ENCODE measurements at places on chromosomes 3 and 15. TPM values are rescaled to one million over a fixed set of nuclear protein-coding genes. Genes with fewer than 3 reads are reported as not detected.

Gene TMEM207
- not detected for total RNA-seq

Gene LRTM1
- not detected for total RNA-seq

Gene FAM81A
- not detected for total RNA-seq

Gene ACAD11
- 12.4 TPM for total RNA-seq

Gene MKRN3
- 0.29 TPM for total RNA-seq

Gene TGFBR2
- 38.3 TPM for total RNA-seq

- H3K27ac ChIP-seq = no peak overlapping the region
- H3K27me3 ChIP-seq = no peaks in the 10 kb centered on the region
- no peak overlapping the region for H3K4me3 ChIP-seq
- no peaks in the 10 kb centered on the region for H3K36me3 ChIP-seq
Observed at GRCh38 chr15:76996526-76997401, 1.8 kb downstream of the PSTPIP1 start.

- no peak overlapping the region for H3K4me3 ChIP-seq
- DNase-seq = no peak
- H3K4me1 ChIP-seq = no peaks in the 10 kb centered on the region
- H3K36me3 ChIP-seq = no peaks in the 10 kb centered on the region
- no peaks in the 10 kb centered on the region for H3K27me3 ChIP-seq
- no peak overlapping the region for H3K27ac ChIP-seq
Observed at GRCh38 chr3:162884373-162884772, 1387.8 kb downstream of the OTOL1 start.

DNA sequence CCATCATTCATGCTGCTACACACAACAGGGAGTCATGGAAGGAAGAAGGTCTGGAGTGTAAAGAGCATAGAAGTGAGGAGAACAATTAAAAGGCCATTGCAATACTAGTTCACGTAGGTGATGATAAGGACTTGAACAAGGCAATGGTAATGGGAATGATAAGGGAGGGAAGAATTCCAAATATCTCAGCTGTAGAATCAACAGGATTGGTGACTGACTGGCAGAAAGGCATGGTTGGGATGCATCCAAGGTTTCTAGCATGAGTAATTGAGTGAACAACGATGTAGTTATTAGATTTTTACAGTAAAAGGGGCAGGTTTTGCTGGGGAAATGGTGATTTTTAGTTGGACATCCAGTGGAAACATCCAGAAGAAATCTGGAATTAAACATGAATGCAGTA, 2.4 kb upstream of the SEC62 start:
- DNase-seq = no peak
- H3K27me3 ChIP-seq = no peaks in the 10 kb centered on the region
- H3K4me1 ChIP-seq = peaks cover 18% of the 10 kb centered on the region

- H3K4me1 ChIP-seq = no peaks in the 10 kb centered on the region
- no peak overlapping the region for H3K4me3 ChIP-seq
- no peak for DNase-seq
- no peak overlapping the region for H3K27ac ChIP-seq
Observed at GRCh38 chr3:33131331-33132018, 17.7 kb downstream of the CRTAP start.

- H3K4me3 ChIP-seq = no peak overlapping the region
- no peak for DNase-seq
- H3K4me1 ChIP-seq = no peaks in the 10 kb centered on the region
- H3K27me3 ChIP-seq = no peaks in the 10 kb centered on the region
- H3K27ac ChIP-seq = no peak overlapping the region
Observed at GRCh38 chr3:111282024-111282423, 210.4 kb downstream of the NECTIN3 start.

- H3K4me1 ChIP-seq = no peaks in the 10 kb centered on the region
- DNase-seq = no peak
- H3K36me3 ChIP-seq = no peaks in the 10 kb centered on the region
- H3K27me3 ChIP-seq = no peaks in the 10 kb centered on the region
- H3K27ac ChIP-seq = no peak overlapping the region
Observed at GRCh38 chr3:124351430-124352148, 359.7 kb upstream of the ROPN1 start.

GRCh38 chr15:87614704-87615103, 641.8 kb downstream of the NTRK3 start:
- no peaks in the 10 kb centered on the region for H3K36me3 ChIP-seq
- no peaks in the 10 kb centered on the region for H3K4me1 ChIP-seq
- H3K27ac ChIP-seq = no peak overlapping the region
- H3K27me3 ChIP-seq = no peaks in the 10 kb centered on the region
- DNase-seq = no peak
- H3K4me3 ChIP-seq = no peak overlapping the region

DNA sequence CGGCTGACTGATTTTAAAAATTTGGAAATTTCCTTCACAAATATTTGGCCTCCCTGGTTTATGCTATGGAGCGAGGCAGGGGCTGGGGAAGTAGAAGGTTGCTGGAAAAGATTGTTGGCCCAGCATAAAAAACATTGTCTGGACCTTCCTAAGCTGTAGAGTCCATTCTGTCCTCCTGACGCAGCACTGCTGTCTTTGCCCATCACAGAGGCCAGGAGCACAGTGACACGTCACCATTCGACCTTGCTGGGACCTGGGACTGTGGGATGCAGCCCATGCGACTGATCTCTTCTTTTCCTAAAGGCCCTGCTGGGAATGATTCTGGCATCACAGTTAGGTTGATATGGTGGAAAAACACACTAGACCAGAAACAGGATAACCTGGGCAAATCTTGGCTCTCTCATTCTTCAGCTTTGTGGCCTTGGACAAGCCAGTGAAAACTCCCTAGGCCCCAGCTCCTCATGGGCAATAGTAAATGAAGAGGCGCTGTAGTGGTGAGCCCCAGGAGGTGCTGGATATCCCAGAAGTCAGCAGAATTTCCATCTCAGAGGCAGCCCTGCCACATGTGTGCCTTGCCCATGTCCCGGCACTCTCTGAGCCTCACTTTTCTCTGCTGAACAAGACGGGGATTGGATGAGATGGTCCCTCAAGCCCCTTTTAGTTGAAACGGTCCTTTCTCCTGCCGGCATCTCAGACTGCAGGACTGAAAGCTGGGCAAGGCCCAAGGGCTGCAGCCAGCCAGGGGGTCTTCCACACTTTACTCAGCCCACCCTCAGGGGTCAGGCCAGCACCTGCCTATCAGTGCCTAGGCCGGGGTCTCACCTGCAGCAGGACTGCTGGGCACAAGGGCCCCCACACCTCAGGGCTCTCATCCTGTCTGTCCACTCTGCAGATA, 69.6 kb downstream of the SENP2 start:
- peak overlapping the region; percentile 33 for H3K27ac ChIP-seq
- DNase-seq = no peak
- H3K4me1 ChIP-seq = no peaks in the 10 kb centered on the region
- no peak overlapping the region for H3K4me3 ChIP-seq

DNA sequence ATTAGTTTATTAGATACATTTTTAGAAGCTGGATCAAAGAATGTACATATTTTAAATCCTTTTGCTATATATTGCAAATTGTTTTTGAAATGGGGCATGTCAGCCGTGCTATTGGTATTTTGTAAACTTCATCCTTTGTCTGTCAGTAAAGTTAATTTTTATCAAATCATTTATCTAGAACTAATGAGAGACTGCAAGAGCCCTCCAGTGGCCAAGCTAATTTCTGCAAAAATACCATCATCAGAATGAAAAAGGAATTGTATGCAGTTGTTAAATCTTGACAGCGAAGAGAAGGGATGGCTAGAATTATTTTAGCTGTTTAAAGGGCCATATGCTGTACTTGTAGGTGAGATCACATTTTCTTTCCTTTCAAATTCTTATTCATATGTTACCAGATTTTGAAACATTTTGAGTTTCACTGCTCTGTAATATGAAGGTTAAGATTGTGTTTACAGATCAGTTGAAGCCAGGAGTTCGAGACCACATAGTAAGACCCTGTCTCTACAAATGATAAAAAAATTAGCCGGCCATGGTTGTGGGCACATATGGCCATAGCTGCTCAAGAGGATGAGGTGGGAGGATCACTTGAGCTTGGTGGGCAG, 8.1 kb upstream of the CLDN11 start:
- H3K27ac ChIP-seq = no peak overlapping the region
- H3K4me3 ChIP-seq = no peak overlapping the region
- no peaks in the 10 kb centered on the region for H3K4me1 ChIP-seq
- no peak for DNase-seq
- H3K27me3 ChIP-seq = peaks cover 1% of the 10 kb centered on the region
- no peaks in the 10 kb centered on the region for H3K36me3 ChIP-seq

DNA sequence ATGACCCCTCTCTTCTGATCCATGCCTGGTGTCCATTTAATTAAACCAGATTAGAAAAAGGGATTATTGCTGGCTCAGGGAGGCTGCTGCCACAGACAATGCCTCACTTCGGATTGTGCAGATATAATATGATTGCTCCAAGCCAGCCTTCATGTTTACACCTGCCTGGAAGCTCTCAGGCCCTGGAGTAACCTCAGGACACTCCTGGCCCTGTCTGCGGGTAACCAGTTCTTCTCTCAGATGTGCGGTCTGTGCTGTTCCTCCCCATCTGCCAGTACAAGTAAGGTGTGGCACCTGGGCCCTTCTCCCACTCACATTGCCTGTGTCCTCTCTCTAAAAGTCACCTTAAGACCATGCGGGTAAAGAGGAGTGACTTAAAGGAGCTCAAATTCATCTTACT, 8.8 kb upstream of the GOLGA8J start:
- no peaks in the 10 kb centered on the region for H3K36me3 ChIP-seq
- no peak for DNase-seq
- no peaks in the 10 kb centered on the region for H3K27me3 ChIP-seq
- H3K4me1 ChIP-seq = no peaks in the 10 kb centered on the region

Measured in gastrocnemius medialis (tissue), 4 donors.